Caco-2 (cell line): ENCODE measurements at places on chromosomes 1 and 21.

- no peak for DNase-seq
Observed at GRCh38 chr1:95437011-95437410, 203.0 kb downstream of the RWDD3 start.

GRCh38 chr1:51351907-51352306, 21.5 kb upstream of the TTC39A start:
- no peak for DNase-seq

GRCh38 chr1:174000371-174000770, 21.8 kb downstream of the RC3H1 start:
- no peak for DNase-seq

GRCh38 chr1:15157524-15158399, 4.2 kb downstream of the TMEM51 start:
- no peak for DNase-seq

DNA sequence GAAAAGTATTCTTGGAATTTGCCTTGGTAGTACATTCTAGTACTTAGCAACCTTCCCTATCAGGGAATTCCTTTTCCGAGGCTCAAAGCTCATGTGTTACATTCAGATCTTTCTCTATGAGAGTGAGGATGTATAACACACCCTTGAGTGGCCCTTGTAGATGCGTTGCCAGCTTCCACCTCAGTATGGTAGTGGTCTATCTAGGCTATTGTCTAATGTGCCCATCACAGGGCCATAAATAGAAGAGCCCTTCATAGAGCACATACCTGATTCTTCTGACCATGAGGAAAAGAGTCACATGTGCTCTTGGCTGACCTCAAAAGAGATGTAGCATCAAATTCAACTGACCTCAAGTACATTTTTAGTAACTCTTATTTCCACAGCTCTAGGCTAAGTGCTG, 14.0 kb upstream of the ZC3H11B start:
- no peak for DNase-seq

- DNase-seq, result no peak
Observed at GRCh38 chr1:54254055-54254454, 54.1 kb downstream of the MRPL37 start.

GRCh38 chr1:248613742-248614141, 16.2 kb upstream of the OR2T10 start:
- no peak for DNase-seq

- DNase-seq, result no peak
Observed at GRCh38 chr1:92915547-92915946, 45.7 kb downstream of the DIPK1A start.

GRCh38 chr1:27668121-27668807, 3.7 kb downstream of the IFI6 start:
- no peak for DNase-seq

DNA sequence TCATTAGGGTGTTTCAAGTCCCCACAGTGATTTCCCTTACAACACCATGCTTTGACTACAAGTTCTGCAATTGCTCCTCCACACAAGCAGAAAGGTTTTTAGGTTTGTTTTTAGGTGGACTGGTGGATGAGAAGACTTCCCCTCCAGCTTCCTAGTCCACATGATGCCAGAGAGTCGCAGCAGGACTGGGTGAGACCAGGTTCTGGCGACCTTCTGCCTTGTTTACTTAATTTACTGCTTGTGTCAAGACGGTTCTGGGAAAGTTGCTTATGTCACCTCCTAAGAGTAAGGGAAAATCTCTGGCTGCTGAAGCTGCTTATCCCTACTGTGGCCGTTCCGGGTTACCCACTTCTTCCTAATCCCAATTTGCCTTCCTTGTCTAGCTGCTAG, 76.4 kb downstream of the GLUL start:
- no peak for DNase-seq

GRCh38 chr21:46616656-46617055, 11.8 kb upstream of the S100B start:
- no peak for DNase-seq

DNA sequence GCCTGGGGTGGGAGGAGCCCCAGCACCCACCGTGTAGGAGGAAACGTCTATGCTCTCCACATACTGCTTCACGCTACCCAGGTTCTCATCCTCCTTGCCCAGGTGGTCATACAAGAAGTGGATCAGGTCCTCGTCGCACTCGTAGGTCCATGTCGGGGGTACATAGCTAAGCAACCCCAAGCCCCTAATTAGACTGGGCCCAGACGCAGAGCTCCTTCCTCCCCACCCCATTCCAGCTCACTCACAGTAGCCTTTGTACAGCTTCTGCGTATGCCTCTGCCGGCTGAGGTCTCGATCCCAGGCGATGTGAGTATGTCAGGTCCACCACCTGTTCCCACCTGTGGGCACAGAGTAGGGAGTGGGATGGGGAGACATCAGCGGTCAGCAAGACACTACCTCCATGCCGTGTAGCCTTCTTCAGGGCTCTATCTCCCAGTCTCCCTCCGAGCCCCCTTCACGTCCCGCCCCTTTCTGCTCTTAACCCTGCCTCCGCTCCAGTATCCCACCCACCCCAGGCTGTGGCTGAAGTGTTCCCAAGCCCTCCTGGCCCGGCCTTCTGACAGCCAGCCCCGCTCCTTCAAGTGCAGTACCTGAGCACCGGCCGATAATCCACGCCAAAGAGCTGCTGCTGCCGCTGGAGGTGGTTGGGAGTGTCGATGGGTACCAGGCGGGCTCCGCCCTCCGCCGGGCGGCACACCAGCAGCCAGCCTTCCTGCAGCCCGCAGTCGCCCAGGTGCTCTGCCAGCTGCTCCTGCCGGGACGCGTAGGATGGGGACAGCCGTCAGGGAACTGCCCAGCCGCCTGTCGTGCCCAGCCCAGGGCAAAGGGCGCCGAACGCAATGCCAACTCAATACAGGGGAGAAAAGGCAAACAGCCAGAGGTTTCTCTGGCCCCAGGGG, 919 bp downstream of the HECTD3 start:
- DNase-seq, result no peak

GRCh38 chr21:44331209-44331608, 8.0 kb downstream of the CFAP410 start:
- DNase-seq, result no peak

DNA sequence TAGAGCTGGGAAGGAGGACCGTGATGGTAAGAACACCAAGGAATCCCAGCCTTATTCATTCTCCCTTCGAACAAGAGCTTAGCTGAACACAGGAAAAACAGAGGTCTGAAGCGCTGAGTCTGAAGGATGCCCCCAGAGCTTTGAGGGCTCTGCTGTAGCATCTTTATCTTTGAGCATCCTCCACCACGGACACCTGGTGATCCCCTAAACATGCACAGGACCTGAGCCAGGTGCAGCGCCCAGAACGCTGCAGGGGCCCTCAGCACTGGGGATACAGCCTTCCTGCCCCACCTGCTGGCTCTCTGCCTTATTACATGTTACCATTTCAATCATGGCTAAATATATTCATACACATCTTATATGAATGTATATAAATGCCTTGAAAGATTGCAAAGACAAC, 7.7 kb upstream of the GPATCH4 start:
- DNase-seq, result peak; percentile 73

- DNase-seq, result no peak
Observed at GRCh38 chr1:113101588-113101987, 28.6 kb downstream of the LRIG2 start.

DNA sequence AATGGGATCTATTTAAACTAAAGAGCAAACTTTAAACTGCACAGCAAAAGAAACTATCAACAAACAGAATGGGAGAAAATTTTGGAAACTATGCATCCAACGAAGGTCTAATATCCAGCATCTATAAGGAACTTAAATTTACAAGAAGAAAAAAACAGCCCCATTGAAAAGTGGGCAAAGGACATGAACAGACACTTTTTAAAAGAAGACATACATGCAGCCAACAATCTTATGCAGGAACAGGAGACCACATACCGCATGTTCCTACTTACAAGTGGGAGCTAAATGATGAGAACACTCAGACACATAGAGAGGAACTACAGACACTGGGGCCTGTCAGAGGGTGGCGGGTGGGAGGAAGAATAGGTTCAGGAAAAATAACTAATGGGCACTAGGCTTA, 149.6 kb downstream of the RPS6KC1 start:
- DNase-seq, result no peak

DNA sequence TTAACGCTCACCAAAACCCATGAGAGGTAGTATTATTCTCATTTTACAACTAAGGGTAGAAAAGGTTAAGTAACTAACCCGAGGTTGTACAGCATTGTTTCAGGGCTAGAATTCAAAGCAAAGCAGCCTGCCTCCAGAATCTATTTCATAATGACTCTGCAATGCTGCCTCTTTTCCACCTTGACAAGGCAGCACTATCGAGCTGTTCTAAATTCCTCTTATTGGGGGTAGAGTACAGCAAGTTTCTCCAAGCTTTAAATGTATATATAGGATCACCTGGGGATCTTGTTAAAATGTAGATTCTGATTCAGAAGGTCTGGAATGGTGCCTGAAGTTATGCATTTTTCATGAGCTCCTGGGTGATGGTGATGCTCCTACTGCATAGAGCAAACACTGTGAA, 30.1 kb downstream of the WNT2B start:
- DNase-seq, result no peak

- peak; percentile 16 for DNase-seq
Observed at GRCh38 chr1:2787163-2787911, 14.2 kb downstream of the TTC34 start.

- no peak for DNase-seq
Observed at GRCh38 chr1:1969953-1970716, 33.5 kb downstream of the CFAP74 start.

DNA sequence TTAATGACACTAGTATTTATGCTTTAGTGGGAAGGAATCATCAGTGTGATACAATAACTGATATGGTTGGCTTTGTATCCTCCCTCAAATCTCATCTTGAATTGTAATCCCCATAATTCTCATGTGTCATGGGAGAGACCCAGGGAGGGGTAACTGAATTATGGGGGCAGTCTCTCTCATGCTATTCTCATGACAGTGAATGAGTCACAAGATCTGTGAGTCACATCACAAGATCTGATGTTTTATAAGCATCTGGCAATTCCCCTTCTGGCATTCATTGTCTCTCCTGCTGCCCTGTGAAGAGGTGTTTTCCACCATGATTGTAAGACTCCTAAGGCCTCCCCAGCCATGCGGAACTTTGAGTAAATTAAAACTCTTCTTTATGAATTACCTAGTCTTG, 1760.3 kb downstream of the NCAM2 start:
- no peak for DNase-seq

DNA sequence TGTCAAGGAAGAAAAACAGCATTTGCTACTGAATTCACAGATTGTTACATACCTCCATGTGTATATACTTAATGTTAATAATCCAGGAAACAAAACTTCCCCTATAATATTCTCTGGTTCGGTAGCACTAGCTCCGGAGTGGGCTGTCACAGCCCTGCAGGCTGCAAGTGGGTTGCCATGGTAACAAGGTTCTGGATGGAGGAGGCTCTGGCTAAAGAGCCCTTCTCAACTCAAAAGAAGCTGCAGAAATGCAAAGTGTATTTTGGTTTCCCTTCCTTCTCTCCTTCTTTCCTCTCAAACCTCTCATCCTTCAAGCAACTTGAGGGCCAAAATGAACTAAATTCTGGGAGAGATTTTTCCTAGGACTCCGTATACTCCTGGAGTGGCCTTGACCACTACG, 45.2 kb downstream of the ASTN1 start:
- DNase-seq, result no peak

GRCh38 chr1:180785291-180785690, 127.4 kb upstream of the KIAA1614 start:
- no peak for DNase-seq

- DNase-seq, result no peak
Observed at GRCh38 chr1:40986956-40987355, 7.5 kb downstream of the CTPS1 start.

DNA sequence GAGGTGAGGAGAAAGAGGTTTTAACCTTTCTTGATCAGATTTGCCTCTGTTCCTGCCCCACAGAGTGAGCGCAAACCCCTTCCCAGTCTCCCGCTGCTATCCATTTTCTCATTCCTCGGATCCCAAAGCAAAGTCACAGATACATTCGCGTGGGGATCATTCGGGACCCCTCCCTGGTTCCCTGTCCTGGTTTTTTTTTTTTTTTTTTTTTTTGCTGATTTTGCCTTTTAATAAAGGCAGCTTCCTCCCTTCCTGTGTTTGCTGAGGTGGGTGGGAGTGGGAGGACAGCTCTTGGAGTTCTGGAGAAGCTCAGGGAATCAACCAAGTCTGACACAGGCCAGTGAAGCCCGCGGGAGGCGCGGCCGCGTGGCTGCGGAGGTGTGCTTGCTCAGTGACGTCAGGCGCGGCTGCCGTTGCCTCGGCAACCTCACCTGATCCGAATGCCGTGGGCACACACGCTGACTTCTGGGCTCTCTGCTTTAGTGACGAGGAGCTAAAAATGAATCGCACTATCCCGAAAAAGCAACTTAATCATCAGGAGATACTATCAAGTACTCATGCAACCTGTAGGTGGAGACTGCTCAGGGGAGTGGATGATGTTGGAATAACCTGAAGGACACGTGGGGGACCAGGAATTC, 106.4 kb downstream of the TBX19 start:
- no peak for DNase-seq

DNA sequence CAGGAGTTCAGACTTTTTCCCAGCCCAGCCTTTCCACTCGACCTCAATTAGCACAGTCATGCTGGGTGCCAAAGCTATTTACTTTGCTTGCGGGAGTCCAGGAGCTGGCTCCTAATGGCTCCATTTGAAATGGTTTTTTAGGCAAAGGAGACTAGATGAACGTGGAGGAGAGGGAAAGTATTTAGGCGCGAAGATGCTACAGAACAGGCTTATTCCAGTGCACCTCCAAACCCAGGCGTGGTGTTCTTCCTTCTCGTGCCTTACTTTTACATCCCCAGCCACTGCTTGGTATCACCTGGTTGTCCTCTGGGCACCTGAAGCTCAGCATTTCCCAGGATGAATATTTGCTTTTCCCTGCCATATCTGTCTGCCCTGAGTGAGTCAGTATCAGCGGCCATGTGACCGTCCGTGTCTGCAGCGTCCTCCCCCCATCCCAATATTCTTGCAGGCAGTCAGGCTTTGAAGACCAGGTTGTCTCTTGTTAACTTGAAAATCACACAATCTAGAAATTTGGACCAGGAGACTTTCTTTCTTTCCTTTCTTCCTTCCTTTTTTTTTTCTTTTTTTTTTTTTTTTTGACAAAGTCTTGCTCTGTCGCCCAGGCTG, 198.5 kb downstream of the DYRK1A start:
- peak; percentile 47 for DNase-seq

DNA sequence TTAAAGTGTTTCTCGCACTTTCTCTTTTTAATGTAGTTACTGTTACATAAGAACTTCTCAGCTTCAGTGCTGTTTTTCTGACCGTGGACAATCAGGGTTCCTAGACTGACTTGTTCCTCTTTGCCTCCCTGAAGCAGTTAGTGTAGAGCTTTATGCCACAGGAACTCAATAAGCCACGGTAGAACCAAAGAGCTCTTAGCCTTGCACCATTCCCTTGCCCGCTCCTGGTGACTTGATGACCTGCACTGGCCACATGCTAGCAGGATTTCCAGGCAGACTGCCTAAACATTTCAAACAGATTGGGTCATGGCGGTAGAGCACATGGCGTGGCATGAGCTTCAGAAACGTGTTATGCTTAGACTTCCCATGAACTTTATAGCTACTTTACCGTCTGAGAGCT, 18.8 kb upstream of the FASLG start:
- DNase-seq, result no peak

DNA sequence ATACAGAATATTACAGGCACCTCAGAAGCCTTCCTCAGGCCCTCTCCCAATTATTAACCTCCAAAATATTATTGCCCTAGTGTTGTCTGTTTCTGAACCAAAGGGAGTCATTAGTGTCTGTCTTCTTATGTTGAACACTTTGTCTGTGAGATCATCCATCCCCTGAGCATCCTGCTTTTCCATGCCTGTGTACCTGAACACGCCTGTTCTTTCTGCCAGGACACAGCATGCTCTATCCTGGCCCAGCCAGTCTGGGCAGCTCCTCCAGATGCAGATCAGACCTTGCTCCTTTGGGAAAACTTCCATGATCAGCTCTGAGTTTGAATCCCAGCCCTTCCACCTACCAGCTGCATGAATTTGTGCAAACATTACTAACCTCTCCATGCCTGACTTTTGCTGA, 11.0 kb upstream of the CDC42 start:
- no peak for DNase-seq
